ENCODE measurements at places on chromosomes 5 and 9.

GRCh38 chr5:98314292-98314691, 459.2 kb upstream of the RGMB start:
- DNase-seq = no peak

DNA sequence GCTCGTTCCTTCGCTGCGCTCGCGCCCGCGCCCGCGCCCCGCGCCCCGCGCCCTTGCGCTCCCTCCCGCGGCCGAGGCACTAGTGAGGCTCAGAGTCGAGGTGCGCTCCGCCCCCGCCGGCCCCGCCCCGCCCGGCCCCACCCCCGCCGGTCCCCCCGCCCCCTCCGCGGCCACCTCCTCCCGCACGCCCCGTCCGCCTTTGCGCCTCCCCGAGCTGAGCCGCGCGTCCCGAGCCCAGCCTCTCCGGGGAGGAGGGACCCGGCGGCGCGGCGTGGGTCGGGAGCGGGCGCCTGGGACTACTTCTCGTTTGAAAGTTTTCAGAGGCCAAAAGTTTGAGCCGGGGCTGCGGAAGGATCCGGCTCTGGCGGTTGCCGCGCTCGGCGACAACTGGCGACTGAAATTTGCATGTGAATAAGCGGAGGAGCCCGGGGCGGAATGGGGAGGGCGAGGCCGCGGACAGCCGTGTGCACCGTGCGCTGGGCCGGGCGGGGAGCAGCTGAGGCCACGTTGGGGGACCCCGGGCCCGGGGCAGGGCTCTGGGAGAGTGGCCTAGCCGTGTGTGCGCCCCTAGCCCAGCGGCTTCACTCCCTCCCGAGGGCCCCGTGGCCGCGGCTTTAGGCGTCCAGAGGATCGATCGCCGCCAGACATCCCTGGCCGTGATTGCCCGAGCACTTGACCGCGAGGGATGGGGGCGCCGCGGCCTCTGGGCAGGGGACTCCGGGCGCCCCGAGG, at the start of gene NOTCH1:
NOTCH1 (minus strand) TSS at position 84 of the 732 bp plus-strand sequence. CDS start 262 bp downstream, outside the sequence.
- peak; percentile 76 for DNase-seq

GRCh38 chr9:110815361-110815760, 146.8 kb downstream of the MUSK start:
- no peak for DNase-seq

DNA sequence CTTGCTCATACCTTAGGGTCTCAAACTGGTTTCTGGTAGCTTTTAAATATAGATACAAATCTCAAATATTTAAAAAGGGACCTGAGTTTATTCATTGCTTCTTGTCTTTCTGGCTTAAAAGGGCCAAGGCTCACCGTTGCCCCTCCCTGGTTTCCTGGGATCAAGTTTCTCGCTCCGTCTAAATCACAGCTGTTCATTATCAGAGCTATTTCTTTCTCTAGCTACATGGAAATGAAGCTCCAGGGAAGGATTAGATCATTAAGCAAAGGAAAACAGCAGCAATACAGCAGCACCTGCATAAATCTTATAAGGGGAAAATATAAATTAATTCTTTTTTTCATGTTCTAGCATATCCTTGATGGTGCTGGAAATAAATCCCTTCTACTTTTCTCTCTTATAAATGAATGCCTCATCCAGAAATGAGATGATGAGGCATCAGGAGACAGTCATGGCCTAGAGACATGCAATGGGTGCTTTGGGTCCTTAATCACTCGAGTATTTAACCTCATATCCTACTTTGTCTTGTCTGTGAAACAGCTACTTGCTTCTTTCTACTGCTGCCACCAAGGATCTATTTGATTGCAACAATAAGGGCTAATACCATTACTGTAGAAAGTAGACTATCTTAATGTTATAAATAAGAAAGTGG, 320.1 kb downstream of the TRPM3 start:
- no peak for DNase-seq

DNA sequence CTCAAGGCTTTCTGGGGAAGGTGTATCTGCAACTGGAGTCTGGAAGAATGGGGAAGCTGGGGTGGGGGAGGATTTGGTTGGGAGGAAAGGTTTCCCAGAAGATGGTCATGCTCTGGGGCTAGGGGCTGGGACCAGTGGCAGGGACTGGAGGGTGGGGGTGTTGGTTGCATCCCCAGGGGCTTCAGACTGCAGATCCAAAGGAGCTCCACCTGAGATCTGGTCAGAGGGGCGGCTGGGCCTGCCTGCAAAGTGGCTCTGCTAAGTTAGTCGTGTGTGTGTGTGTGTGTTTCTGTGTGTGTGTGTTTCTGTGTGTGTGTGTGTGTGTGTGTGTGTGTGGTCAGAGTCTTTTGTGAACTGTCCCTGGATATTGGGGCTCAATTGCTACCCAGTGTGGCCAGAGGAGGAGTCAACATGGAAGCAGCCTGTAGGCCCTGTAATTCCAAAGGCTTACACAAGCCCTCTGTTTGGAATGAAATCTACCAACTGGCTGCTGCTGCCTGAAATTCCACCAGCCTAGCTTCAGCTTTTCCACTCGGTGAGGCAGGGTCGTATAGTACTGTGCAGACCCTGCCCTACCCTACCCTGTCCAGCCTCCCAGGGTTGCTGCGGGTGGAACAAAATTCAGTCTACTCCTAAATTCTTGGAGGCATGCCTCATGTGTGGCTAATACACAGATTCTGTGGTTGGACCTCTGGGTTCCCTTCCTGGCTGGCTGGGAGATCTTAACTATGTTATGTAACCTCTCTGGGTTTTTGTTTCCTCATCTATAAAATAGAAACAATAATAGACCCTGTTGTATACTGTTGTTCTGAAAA, 12.5 kb upstream of the SYNPO start:
- DNase-seq = no peak

GRCh38 chr9:82761956-82762355, 301.0 kb downstream of the RASEF start:
- DNase-seq = no peak

DNA sequence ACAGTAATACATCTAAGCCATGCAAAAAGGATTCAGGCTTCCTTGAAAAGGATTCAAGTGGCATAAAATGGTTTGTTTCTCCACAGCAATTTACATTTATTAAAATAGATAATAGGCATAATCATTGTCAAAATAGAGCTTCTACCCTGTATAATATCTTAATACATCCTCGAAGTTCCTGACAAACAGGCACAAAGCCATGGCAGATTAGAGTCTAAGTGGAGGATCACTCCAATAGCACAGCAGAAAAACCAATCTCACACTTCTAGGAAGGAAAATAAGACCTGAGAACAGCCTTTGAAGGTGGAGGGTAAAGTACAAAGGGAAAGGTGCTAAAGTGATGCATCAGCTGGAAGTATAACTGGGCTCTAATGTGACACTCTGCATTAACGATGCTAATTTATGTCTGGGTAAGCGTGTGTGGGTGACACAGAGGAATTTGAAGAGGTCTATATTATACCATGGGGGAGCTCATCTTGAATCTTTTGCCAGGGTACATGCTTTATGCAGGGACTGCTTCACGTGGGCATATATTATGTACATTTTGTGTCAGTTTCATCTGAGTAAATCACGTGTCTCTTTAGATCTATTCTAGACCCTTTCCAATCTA, 28.8 kb downstream of the PPP2R2B start:
- no peak for DNase-seq

GRCh38 chr9:115024925-115025535, 92.9 kb downstream of the TNC start:
- DNase-seq = no peak

- no peak for DNase-seq
Observed at GRCh38 chr5:10602031-10602806, 38.3 kb downstream of the ANKRD33B start.

DNA sequence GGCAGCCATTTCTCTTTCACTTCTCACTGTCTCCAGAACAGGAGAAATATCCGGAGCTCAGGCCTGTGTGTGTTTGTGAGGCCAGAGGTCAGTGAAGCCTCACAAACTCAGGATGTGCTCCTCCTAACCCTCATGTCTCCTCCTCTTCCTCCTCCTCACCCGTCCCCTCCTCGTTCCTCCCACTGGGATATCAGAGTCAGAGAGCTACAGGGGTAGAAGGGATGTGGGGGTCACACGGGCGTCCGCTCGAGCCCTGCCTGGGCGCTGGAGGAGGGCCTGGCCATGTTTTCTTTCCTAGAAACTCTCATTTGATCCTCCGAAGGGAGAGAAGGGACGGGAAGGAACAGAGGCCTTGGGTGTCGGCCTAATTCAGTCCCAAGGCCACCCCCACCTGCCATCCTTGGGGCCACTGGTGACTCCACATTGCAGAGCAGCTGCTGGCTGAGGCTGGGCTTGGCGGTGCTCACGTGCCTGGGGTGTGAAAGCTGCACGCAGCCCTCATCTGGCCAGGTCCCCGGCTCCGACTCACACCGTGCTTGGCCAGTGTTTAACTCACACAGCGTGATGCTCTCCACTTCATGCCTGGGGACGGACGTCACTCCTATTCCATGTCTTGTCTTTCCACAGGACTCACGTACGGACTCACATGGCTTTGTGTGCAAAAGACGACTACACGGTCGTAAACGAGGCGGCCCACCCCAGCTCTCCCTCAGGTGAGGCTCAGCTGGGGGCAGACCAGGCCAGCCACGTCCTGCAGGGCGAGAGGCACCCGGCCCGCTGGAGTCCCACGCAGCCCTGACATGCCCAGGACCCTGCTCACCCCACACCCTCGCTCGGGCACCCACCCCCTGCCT, 22.6 kb upstream of the SLC6A19 start:
- DNase-seq = no peak

DNA sequence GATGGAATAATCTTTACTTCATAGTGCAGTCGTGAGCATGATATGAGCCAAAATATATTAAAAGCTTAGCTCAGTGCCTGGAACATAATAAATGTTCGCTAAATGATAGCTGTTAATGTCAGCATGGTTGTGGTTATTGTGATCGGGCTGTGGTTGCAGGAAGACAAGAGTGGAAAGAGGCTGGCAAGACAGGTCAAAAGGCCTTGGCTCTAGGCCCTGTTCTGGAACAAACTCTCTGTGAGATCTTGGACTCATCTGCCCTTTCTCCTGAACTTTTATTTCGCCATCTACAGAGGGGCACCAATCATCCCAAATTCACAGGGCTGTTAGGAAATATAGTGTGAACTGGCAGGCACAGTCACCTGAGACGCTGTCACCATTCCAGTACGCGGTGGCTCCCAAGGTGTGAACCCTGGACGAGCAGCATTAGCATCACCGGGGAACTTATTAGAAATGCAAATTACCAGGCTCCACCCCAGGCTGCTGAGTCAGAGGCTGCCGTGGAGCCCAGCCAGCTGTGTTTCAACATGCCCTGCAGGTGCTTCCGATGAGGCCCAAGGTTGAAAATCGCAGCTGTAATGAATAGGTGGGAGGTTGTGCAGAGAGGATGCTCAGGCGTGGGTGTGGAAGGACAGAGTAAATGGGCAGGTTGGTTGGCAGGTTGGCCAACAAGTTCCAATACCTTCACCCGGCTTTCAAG, 50.2 kb upstream of the SAP30L start:
- DNase-seq = no peak

- no peak for DNase-seq
Observed at GRCh38 chr5:114648940-114649339, 287.1 kb downstream of the KCNN2 start.

GRCh38 chr9:76458903-76459693, at the start of gene GCNT1:
TSS of gene GCNT1 (plus strand) at chr9:76459182. CDS start at chr9:76502382, 43,200 bp downstream.
- DNase-seq = peak; percentile 90

- no peak for DNase-seq
Observed at GRCh38 chr5:141716009-141716408, 34.0 kb upstream of the ARAP3 start.

- no peak for DNase-seq
Observed at GRCh38 chr9:109020581-109021511, 7.5 kb upstream of the CTNNAL1 start.

DNA sequence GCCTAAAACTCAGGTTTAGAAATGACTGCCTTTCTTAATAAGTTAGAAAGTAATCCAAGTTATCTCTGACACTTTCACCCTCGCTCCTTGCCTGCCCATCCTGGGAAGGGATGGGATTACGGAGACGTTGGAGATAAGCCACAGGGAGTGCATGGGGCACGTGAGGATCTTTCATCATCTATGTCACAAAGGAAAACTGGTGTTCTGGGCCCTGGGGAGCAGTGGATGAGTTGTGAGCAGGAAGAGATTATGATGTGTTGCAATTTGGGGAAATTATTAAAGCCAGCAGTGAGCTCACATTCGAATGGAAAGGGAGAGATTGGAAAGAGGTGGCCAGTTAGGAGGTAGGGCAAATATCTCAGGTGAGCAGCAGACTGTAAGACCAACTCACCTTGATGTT, 12.8 kb downstream of the AFAP1L1 start:
- DNase-seq = no peak

DNA sequence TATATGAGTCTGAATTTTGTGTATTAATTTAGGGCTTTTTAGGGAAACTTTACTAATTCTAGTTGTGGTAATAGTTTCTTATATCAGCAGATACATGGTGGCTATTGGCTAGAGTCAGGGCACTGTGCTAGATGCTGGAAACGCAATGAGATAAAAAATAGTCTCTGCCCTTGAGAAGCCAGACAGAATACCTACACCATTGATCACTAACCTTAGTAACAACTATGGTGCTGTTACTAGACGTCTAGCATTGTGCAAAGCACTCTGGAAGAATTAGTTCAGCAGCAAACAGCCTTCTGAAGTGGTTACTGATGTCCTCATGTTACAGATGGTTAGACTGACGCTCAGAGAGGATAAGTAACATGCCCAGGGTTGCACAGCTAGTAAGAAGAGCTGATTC, 61.8 kb downstream of the GDA start:
- no peak for DNase-seq

DNA sequence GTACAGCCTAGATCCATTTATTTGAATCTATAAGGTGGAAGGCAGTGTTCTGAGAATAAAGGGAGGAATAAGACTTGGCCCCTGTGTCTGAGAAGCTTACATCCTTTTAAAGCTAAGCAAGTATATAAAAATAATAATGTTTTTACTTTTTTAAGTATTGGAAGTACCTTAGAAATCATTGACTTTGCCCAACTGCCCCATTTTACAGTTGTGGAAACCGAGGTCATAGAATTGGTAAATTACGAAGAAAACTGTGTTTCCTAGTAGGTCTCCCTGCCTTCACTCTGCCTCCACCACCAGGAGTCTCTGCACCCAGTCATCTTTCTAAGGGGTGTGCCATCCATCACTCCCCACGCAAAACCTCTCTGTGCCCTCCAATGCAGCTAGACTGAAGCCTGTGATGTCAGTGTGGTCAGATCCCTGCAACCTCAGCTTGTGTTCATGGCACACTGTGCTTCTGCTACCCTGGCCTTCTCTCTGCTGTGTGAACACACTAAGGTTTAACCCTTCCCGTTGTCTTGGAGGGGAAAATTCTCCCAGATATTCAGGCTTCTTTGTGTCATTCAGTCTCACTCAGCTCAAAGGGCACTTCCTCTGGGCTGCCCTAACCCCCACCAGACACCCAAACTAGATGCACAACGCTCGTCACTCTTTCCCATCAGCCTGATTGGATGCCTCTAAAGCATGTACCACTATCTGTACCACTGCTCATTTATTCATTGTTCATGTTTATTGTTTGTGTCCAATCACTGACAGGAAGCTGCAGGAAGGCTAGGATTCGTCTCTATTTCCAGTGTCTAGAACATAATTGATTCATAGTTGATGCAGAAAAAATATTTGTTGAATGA, 18.2 kb downstream of the ADRB2 start:
- DNase-seq = peak; percentile 70

DNA sequence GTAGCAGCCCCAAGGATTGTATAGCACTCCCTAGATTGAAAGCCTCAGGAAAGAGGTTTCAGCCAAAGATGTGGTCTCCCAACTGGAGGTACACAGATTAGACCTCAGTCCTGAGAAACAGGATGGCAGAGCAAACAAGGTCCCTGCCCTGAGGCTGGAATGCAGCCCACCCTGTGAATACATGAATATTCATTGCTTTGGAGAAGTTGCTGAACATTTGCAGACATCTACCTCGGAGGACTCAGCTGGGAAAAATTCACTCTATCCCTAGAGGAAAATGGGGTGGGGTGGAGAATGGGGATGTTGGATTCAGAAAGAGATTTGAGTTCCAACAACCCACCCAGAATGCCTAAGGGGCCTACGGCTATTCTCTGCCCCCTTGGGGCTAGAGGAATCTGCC, 129.4 kb downstream of the SLIT3 start:
- no peak for DNase-seq
